ENCODE measurements at places on chromosomes 7 and 10. TPM values are rescaled to one million over a fixed set of nuclear protein-coding genes. Genes with fewer than 3 reads are reported as not detected.

Gene GPR158
- not detected for total RNA-seq

DNA sequence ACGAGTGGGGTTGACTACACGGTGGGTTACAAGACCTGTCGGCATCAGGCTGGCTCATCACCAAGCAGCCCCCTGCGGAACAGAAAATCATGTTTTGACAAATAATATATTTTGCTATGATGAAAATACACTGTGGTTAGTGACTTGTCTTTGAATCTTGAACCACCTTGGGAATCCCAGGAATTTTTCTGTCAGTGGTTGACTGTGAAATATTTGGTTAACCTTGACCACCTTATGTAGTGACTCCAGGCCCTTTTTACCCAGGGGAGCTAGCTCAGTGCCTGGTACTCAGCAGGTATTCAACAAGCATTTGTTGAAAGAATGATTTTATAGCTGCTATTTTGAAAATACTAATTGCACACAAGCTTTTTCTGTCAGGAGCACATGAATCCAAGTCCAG is 406.0 kb downstream of the PHF14 start:
- no peaks in the 10 kb centered on the region for H3K4me1 ChIP-seq
- H3K27ac ChIP-seq = no peak overlapping the region
- DNase-seq = no peak
- H3K4me3 ChIP-seq = no peak overlapping the region
- H3K27me3 ChIP-seq = no peaks in the 10 kb centered on the region

- no peaks in the 10 kb centered on the region for H3K36me3 ChIP-seq
- H3K4me3 ChIP-seq = no peak overlapping the region
- H3K27me3 ChIP-seq = no peaks in the 10 kb centered on the region
- peaks cover 38% of the 10 kb centered on the region for H3K4me1 ChIP-seq
Measured at GRCh38 chr10:103852856-103853255, 2.5 kb downstream of the SH3PXD2A start.

Gene AMPH
- total RNA-seq = 3.9 TPM

GRCh38 chr10:124911124-124912067 is 30.5 kb upstream of the ZRANB1 start:
- DNase-seq = peak; percentile 67
- H3K36me3 ChIP-seq = no peaks in the 10 kb centered on the region
- H3K27ac ChIP-seq = peak overlapping the region; percentile 93
- no peak overlapping the region for H3K4me3 ChIP-seq

Gene ARHGEF35
- total RNA-seq = not detected

GRCh38 chr10:102358712-102359382 is 36.7 kb upstream of the NFKB2 start:
- H3K4me3 ChIP-seq = no peak overlapping the region
- no peaks in the 10 kb centered on the region for H3K27me3 ChIP-seq
- peak; percentile 53 for DNase-seq
- H3K36me3 ChIP-seq = peaks cover 72% of the 10 kb centered on the region
- H3K4me1 ChIP-seq = no peaks in the 10 kb centered on the region

GRCh38 chr7:104627516-104627915 is 299.1 kb downstream of the LHFPL3 start:
- H3K27ac ChIP-seq = no peak overlapping the region
- H3K4me3 ChIP-seq = no peak overlapping the region
- no peaks in the 10 kb centered on the region for H3K4me1 ChIP-seq
- no peaks in the 10 kb centered on the region for H3K36me3 ChIP-seq
- DNase-seq = peak; percentile 9
- no peaks in the 10 kb centered on the region for H3K27me3 ChIP-seq

DNA sequence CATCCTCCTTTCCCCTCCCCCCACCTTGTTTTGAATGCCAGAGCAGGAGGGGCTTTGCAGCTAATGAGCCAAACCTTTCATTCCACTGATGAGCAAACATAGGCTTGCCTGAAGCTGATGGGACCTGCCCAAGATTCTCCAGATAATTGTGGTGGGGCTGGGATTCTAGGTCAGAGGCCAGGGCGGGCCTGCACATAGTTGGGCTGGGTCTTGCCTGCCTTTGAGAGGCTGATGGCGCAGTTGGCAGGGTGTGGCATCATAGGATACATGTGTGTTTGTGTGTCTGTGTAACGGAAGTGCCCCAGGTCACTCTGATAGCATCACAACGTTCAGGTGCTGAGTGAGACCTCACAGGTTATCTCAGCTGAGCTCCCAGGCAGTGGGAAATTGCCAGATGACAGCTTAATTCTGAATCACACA is 22.9 kb downstream of the BTBD16 start:
- no peak overlapping the region for H3K4me3 ChIP-seq
- H3K27me3 ChIP-seq = peaks cover 17% of the 10 kb centered on the region
- H3K4me1 ChIP-seq = no peaks in the 10 kb centered on the region
- no peaks in the 10 kb centered on the region for H3K36me3 ChIP-seq
- no peak for DNase-seq
- no peak overlapping the region for H3K27ac ChIP-seq

GRCh38 chr7:45420843-45421495 is 153.2 kb upstream of the ADCY1 start:
- peak; percentile 5 for DNase-seq
- H3K27me3 ChIP-seq = peaks cover 2% of the 10 kb centered on the region
- no peaks in the 10 kb centered on the region for H3K4me1 ChIP-seq

- no peak overlapping the region for H3K27ac ChIP-seq
- peaks cover 2% of the 10 kb centered on the region for H3K4me1 ChIP-seq
- H3K27me3 ChIP-seq = 0 out of 2 replicates have a peak, but pooled peaks cover 2% of the 10 kb centered on the region
- no peaks in the 10 kb centered on the region for H3K36me3 ChIP-seq
Measured at GRCh38 chr7:21947946-21948345, 2.2 kb upstream of the CDCA7L start.

DNA sequence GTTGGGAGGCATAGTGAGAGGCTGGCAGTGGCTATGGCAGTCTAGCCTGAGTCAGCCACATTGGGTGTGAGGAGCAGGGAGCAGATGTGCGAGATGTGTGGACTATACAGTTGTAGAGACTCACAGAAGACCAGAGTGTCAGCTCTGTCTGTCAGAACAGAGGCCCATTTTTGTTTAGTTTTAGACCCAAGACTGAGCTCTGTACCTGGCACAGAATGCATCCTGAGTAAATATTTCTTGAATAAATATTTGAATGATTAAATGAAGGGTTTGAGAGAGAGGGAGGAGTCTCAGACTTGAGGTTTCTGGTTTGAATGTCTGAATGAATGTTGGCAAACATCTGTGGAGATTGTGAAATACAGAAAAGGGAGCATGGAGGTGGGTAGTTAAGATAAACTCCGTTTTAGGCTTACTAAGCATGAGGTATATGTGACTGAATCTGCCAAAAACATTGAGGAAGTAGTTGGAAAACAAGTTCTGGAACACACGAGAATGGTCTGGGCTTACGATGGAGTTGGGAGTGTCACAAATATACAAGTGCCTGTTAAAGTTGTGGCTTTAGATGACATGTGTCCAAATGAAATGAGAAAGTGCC is 3.6 kb downstream of the SEC23IP start:
- H3K36me3 ChIP-seq = peaks cover 17% of the 10 kb centered on the region
- DNase-seq = peak; percentile 95
- H3K27ac ChIP-seq = peak overlapping the region; percentile 30
- no peak overlapping the region for H3K4me3 ChIP-seq
- peaks cover 10% of the 10 kb centered on the region for H3K4me1 ChIP-seq
- H3K27me3 ChIP-seq = no peaks in the 10 kb centered on the region

Gene EGFR
- 63.9 TPM for total RNA-seq

GRCh38 chr7:88942815-88943501 is 147.4 kb upstream of the TEX47 start:
- H3K27me3 ChIP-seq = no peaks in the 10 kb centered on the region
- H3K4me3 ChIP-seq = no peak overlapping the region
- no peak for DNase-seq

- no peak overlapping the region for H3K27ac ChIP-seq
- H3K36me3 ChIP-seq = no peaks in the 10 kb centered on the region
- H3K27me3 ChIP-seq = peaks cover 31% of the 10 kb centered on the region
Measured at GRCh38 chr10:47288236-47288635, 11.8 kb upstream of the GDF10 start.

DNA sequence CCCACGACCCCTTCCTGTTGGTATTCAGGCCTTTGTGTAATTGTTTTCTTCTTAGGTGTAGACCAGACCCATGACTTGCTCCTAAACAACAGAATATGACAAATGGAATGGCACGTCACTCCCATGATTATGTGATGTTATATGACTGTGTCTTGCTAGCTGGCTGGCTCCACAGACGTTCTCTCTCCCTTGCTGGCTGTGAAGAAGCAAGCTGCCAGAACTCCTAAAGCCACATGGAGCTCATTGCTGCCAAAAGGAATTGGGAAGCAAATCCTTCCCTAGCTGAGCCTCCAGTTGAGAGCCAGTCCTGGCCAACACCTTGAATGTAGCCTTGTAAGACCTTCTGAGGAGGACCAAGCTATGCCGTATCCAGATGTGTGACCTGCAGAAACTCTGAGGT is 74.2 kb downstream of the RAB18 start:
- DNase-seq = no peak
- no peak overlapping the region for H3K27ac ChIP-seq
- H3K4me1 ChIP-seq = no peaks in the 10 kb centered on the region

Gene ZPBP
- not detected for total RNA-seq

Gene KLHL7
- total RNA-seq = 29.2 TPM

DNA sequence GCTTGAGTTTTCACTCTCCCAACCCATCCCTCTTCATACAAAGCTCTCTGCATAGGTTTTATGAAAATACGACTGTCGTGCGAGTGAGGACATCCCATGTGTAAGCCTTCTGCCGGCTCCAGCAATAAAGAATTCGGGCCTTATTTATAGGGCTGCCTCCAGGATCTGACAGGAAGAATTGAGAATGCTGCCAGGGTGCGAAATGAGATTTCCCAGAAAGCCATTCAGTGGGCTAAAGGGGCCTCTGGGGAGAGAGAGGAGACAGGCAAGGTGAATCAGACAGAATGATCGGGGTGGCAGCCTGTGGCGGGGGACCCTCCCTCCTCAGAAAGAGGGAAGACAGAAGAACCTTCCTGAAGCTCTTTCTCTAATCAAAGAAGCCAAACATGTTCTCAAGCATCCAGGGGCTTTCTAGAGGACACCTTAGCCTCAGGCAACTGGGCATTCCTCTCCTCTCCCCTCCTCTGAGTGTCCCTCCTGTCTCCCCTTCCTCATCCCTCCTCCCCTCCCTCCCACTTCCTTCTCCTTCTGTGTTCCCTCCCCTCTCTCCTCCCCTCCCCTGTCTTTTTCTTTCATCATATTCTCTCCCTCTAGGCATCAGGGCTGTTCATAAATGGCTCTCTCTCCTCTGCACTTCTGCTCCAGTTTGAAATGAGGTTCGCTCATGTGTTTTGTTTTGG is 410.9 kb downstream of the TYW1 start:
- no peaks in the 10 kb centered on the region for H3K27me3 ChIP-seq
- no peaks in the 10 kb centered on the region for H3K4me1 ChIP-seq
- H3K27ac ChIP-seq = no peak overlapping the region
- H3K4me3 ChIP-seq = no peak overlapping the region

DNA sequence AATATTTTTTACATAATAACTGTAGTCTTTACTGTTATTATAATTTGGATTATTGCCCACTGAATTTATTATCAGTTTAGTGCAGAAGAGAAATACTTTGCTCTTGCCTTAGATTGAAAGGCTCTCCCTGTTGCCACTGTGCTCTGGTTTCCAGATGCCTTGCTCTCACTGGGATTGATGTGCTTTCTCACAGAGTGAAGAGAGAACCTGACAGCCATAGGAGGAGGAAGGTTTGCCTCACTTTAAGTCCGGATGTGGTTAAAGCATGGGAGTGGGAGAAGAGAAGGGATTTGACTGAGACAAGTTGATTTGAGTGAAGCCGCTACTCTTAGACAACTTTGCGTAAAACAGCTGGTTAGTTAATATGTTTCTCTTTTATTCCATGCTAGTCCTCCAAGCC is 68.2 kb upstream of the RPA3 start:
- no peak overlapping the region for H3K4me3 ChIP-seq
- DNase-seq = no peak
- H3K27me3 ChIP-seq = no peaks in the 10 kb centered on the region
- H3K4me1 ChIP-seq = 0 out of 2 replicates have a peak, but pooled peaks cover 2% of the 10 kb centered on the region
- no peaks in the 10 kb centered on the region for H3K36me3 ChIP-seq

Data from IMR-90 (cell line).